Sciatic nerve (tissue), 2 donors: ENCODE measurements at places on chromosomes 5 and 9.
A peak's percentile ranks its signal among the peaks of the same experiment; 100 is the strongest.

- DNase-seq, result no peak
These were observed 62.0 kb upstream of the DAB2 start for GRCh38 chr5:39486790-39487189.

DNA sequence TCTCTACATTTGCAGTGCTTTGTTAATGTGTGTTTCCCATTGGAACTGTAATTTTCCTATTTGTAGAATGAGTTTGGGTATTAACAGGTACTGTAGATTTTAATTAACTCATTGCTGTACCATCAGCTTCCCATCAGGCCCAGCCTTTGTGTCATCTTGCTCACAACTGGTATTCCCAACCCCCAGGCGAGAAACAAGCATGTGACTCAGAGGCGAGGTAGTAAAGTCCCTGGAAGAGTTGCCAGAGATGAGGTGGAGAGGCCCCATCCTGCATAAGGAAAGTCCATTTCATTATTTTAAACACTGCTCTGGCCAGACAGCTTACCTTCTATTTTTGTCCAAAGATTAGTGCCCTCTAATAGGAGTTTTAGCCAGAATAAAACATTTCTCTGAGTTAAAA, 29.9 kb downstream of the ADCY2 start:
- DNase-seq, result no peak

DNA sequence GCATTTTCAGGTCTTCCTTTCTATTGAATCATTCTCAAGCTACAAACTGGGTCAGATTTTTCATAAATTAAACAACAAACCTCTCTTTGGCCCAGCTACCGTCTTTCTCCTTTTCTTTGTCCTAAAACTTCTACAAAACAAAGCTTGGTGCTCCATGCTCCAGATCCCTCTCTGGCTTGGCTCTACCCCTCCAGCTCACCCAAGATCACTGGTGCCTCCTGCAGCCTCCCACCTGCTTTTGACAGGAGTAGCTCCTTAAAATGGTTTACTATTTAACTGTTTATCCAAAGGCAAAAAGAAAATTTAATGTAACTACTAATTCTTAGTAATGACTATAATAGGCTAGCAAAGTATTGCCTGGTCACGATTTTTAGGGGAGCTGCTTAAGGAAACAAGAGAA, 10.7 kb upstream of the SERINC5 start:
- no peak for DNase-seq

GRCh38 chr5:42858031-42858643, 46.4 kb upstream of the SELENOP start:
- DNase-seq, result no peak

DNA sequence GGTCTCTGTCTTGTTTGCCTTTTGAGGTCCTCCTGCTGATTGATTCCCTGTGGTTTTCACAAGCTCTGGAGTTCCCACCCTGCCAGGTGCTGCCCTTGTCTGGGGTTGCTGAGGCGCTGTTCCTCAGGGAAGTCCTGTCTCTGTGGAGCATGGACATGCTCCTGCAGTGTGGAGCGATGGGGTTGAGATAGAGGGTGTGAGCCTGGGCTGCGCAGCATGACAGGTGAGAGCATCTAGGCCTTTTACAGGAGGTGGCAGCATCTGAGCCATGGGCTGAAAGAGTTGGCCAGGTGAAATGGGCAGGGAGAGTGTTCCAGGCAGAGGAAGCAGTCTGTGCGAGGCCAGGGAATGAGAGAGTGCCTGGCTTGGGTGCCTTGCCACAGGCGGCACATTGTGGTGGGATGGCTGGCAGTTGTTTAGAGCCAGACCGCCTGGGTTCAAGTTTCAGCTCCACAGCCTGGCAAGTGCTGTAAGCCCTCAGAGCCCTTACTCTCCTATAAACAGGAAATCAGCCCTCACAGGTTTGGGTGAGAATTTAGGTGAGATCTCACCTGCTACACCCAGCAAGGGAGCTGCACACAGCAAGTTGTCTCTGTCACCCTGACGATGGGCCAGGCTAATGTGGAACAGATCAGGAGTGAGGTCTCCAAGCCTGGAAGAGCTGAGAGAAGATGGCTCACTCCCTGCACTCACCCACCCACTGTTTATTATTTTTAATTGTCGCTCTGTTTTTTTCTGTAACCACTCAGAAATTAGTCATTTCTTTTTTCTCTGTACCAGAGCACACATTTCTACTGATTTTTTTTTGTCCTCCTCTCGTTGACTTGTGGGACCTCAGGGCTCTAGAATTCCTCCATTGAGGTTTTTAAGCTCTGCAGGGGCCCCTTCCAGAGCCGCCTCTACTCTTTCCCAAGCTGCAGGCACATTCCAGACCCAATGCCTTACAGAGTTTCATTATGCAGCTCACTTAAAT, 19.6 kb downstream of the TCOF1 start:
- no peak for DNase-seq

DNA sequence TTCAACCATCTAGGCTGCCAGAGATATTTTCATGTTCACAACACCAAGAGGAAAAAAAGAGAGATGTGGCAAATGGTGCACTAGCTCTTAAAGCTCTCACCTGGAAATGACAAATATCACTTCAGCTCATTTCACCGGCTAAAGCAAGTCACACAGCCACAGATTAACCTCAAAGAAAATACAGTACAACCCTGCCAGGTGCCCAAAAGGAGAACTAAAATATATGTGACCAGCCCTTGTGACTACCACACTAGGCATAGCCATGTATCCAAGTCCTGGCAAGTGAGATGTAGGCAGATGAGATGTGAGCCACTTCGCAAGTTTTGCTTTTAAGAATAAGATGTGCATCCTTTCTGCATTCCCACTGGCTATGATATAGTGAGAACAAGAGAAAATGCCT, 41.4 kb downstream of the AGTPBP1 start:
- DNase-seq, result no peak

DNA sequence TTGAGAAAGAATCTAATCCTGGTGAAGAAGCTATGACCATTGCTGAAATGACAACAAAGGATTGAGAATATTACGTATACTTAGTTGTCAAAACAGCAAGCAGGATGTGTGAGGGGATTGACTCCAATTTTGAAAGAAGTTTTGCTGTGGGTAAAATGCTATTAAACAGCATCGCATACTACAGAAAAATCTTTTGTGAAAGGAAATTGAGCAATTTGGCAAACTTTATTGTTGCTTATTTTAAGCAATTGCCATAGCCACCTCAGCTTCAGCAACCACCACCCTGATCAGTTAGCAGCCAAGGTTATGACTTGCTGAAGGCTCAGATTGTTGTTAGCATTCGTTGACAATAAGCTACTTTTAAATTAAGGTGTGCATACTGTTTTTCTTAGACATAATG, 22.5 kb upstream of the ARL14EPL start:
- no peak for DNase-seq

DNA sequence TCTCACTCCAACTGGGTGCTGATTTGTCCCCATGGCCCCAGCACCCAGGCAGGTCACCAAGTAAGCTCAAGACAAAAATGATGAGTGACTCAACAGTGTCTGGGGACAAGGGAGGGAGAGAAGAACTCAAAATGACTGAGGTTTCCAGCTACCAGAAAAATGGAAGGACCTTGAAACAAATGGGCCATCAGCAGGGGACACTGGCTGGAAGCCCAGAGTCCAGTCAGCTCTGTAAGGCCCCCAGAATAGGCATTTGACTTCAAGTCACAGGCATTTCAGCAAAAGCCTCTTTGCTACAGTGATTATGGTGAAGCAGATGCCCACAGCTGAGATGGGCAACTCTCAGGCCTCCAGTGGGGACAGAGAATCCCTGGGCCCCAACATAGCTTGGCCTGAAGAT, 139.0 kb upstream of the GABRP start:
- no peak for DNase-seq

- DNase-seq, result no peak
These were observed 158.9 kb upstream of the EGFLAM start for GRCh38 chr5:38099205-38100168.

- DNase-seq, result no peak
These were observed 41.5 kb downstream of the DCP2 start for GRCh38 chr5:113017881-113018635.

DNA sequence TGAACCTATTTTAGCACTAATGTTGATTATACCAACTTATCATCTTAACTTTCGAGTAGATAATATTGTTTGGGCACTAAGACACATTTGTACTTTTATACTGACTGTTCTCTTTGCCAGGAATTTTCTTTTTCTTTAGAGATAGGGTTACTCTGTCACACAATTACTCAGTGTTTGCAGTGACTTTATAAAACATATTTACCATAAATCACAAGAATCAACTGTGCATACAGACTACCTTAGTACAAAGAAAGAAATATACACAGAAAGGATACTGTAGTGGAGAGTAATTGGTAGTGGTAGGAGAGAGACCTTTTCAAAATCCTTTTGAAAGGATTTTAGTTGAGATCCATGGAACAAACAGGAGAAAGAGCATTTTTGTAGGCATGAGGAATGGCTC, 40.3 kb downstream of the KIAA1958 start:
- no peak for DNase-seq

- DNase-seq, result no peak
These were observed 3.6 kb downstream of the CEP78 start for GRCh38 chr9:78239506-78239905.

DNA sequence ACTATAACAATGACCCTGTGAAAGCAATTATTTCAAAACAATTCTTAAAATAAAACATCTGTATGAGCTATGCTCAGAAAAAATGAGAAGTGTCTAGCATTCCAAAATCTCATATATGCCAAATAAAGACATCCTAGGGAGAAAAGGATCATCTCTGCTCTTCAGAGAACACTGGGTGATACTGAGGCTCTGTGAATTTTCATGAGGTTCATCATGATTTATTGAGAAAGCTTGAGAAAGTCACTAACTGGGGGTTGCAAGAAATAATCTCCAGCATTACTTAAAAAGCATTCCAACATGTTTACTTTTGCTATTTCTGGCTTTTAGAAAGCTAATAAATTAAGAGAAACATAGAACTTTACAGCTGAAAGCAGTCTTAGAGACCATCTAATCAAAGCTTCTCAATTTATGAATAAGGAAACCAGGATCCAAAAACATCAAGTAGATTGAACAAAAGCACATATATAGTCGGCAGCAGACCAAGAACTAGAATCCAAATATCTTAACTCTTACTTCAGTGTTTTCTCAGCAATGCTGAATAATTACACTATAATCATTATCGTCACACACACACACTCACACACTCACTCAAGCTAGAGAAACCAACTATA, 372.8 kb downstream of the NR2F1-AS1 start:
- DNase-seq, result no peak

GRCh38 chr9:76269789-76270188, 124.4 kb downstream of the RFK start:
- no peak for DNase-seq

DNA sequence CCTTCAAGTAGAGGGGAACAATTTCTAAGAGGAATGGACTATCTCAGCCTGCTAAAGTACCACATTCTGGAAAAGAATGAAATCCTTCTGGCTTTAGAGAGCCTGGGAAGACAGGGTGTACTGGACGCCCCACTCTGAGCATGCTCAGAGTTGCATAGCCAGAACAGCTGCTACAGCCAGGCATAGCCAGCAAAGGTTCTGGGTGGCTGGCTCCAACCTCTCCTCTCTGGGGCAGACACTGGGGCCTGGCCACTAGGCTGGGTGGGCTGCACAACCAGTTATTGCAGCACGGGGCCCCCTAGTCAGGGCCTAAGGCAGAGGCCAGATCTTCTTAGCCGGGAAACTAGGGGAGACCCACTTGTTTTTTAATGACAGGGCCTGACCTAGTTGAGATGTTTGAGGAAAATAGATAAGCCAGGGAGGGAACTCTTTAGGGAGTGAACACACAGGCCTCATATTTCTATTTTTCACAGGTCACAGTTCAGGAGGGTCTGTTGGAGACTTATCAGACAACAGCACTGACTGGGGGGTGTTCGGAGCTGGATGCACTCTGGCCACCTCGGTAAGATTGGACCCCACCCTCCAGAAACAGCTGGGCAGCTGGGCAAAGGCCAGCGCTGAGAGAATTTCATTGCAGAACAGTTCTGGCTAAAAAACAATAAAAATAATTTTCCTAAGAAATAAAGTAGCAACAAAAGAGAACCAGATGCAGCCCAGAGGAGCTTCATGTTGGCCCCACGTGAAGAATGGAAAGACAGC, 142.9 kb downstream of the LPAR1 start:
- DNase-seq, result peak; percentile 77

DNA sequence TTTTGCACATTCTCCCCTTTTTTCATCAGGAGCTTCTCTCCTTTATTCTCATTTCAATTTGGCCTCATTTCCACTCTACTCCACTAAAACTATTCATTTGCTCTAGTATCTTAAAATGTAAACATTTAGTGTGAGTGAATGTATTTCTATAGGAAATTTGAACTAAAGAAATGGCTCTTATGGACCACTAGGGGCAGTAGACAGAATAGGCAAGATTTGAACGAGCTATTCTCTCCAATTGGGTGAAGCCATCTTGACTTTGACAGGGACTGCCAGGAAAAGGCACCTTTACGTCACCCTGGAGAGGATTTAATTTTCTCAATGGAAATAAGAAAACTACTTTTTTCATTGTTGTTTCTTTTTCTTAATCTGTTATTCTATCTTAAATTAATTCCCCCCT, 666.3 kb downstream of the DNAH5 start:
- DNase-seq, result no peak

DNA sequence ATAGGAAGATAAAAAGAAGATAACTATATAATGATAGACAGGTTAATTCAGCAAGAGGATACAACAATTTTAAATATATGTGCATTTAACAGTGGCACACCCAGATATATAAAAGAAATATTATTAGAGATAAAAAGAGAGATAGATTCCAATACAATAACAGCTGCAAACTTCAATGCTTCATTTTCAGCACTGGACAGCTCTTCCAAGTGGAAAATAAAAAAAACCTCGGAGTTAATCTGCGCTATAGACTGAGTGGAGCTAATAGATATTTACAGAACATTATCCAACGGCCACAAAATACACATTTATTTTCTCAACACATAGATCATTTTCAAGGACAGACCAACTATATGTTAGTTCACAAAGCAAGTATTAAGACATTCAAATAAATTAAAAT, 1229.5 kb upstream of the CDH6 start:
- DNase-seq, result no peak

DNA sequence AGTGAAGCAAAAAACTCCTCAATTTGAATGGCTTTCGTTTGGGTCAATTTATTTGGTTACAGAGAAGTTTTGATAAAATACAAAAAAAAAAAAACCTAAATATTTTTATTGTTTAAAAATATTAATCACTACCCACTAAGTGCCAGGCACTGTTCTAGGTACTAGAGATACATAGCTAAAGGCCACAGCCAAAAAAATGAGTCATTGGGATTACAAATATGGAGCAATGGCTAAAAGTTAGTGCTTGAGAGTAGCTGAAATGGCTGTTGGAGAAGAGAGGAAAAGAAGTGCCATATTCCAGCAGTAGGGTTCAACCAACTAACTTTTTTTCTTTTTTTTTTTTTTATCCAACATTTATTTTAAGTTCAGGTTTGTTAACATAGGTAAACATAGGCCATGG, 130.1 kb upstream of the PTGER4 start:
- DNase-seq, result no peak

DNA sequence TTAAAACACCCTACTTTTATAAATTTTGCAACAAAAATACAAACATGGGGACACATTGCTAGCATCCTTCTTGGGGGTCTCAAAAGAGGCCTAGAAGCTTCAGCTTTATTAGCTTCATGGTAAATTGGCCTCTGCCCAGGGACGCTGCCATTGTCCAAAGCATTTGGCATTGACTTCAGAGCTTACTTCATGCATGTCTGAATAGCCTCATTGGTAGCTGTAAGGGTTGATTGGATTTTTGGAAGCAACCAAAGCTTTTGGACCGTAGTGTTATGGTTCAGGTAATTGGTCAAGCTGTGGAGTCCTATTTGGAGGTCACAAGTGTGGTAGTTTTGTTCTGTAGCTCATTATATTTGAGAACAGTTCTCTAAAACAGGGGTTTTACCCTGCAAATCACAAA, 411.7 kb upstream of the SLC24A2 start:
- DNase-seq, result no peak
